NCI-H2081 treated with DMSO at 0.1 percent for 48 hours (cell line): ENCODE measurements at places on chromosomes 13 and 19.

DNA sequence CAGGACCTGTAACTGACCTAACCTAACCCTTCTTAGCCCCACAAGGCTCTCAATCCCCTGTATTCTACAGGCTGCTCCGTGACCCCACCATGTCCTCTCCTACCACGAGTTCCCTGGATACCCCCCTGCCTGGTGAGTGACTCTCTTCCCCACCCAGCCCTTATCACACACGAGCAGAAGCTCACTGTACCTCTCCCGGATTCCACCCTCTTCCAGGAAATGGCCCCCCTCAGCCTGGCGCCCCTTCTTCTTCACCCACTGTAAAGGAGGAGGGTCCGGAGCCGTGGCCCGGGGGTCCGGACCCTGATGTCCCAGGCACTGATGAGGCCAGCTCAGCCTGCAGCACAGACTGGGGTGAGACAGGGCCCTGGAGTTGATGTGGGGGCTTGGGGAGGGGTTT lies 1.3 kb downstream of the NR1H2 start:
- DNase-seq: no peak

GRCh38 chr13:59982631-59983382 lies 180.9 kb downstream of the DIAPH3 start:
- no peak for DNase-seq

- no peak for DNase-seq
Measured at GRCh38 chr19:28332351-28332750, 880.6 kb downstream of the UQCRFS1 start.

DNA sequence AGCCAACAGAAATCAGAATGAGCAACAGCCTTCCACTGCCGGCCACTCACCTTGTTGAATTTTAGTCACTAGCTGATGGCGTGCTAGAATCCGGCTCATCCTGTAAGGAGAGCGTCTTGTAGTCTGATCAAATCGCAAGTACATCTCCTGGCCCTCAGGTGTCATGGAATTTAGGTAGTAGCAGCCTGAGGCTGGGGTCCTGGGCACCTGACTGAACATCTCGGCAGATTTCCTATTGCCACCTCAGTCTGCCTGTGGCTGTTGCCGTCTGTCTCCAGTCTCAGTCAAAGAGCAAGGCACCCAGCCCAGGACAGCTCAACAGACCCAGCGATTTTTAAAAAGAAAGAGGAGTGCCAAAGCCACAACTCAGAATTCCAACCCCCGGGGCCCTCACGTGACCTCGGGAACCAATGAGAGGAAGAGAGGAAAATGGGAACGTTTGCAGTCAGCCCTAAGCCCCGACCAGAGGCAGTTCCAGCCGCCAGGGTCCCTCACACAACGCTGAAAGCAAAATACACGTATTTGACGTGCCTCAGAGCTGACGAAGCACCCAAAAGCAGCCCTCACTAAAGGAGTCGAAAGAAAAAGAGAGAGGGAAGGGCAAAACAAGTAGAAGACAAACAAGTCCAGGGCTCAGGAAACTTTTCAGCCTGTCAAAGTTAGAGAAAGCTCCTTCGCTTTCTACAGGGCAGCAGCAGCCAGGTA lies at the start of gene STARD13:
Gene STARD13, minus strand, starts transcription at position 336 of the 705 bp plus-strand sequence. Its CDS starts 117 bp downstream, at position 219.
- DNase-seq: no peak
